ENCODE measurements at places on chromosomes 4 and X. TPM values are rescaled to one million over a fixed set of nuclear protein-coding genes. Genes with fewer than 3 reads are reported as not detected.

The ANK2 gene
- 85.0 TPM for total RNA-seq

The RBM47 gene
- total RNA-seq = 331 TPM

The GPR143 gene
- not detected for total RNA-seq

The PPA2 gene
- 58.4 TPM for total RNA-seq

The GRXCR1 gene
- not detected for total RNA-seq

The NUDT10 gene
- not detected for total RNA-seq

The PLP2 gene
- 16.1 TPM for total RNA-seq

The F8A2 gene
- 29.8 TPM for total RNA-seq

The HS6ST2 gene
- not detected for total RNA-seq

The TBC1D8B gene
- total RNA-seq = 13.5 TPM

The HPGDS gene
- total RNA-seq = 5.8 TPM

The XAGE2 gene
- not detected for total RNA-seq

The UGT2B15 gene
- total RNA-seq = 76.4 TPM

The PAK3 gene
- total RNA-seq = 0.19 TPM

The HMX1 gene
- not detected for total RNA-seq

The TSPAN5 gene
- total RNA-seq = 4.6 TPM

The TRMT44 gene
- total RNA-seq = 16.8 TPM

The PLP1 gene
- total RNA-seq = 1.6 TPM

The UCP1 gene
- total RNA-seq = not detected

The USP17L28 gene
- total RNA-seq = not detected

The FAM193A gene
- 49.5 TPM for total RNA-seq

The RHOXF1 gene
- 2.9 TPM for total RNA-seq

The GAB3 gene
- total RNA-seq = 5.4 TPM

The NWD2 gene
- total RNA-seq = not detected

The P2RY8 gene
- total RNA-seq = 0.35 TPM

The ABCB7 gene
- 27.7 TPM for total RNA-seq

The MAGEA2B gene
- not detected for total RNA-seq

The FGB gene
- not detected for total RNA-seq

The UGT8 gene
- total RNA-seq = 58.7 TPM

The PF4V1 gene
- not detected for total RNA-seq

The STS gene
- total RNA-seq = 5.3 TPM

The F8A3 gene
- total RNA-seq = 13.3 TPM

The SSX3 gene
- total RNA-seq = not detected

The SYTL4 gene
- 102 TPM for total RNA-seq

The POF1B gene
- total RNA-seq = 59.4 TPM

The ODAPH gene
- not detected for total RNA-seq

The CDKL2 gene
- total RNA-seq = not detected

The BEX5 gene
- not detected for total RNA-seq

The KLHL13 gene
- 14.0 TPM for total RNA-seq

The XAGE1A gene
- not detected for total RNA-seq

The PPP1R2C gene
- not detected for total RNA-seq

The GATA1 gene
- not detected for total RNA-seq

The ZAR1 gene
- total RNA-seq = not detected

The CXCL1 gene
- 69.3 TPM for total RNA-seq

Measured in Peyer's patch (tissue), 4 donors.